ENCODE measurements at places on chromosomes 4 and X. TPM values are rescaled to one million over a fixed set of nuclear protein-coding genes. Genes with fewer than 3 reads are reported as not detected.

The SERTM2 gene
- total RNA-seq: not detected

The CT45A5 gene
- not detected for total RNA-seq

The MAGED1 gene
- 187 TPM for total RNA-seq

The ASB12 gene
- total RNA-seq: 0.14 TPM

The XAGE1A gene
- not detected for total RNA-seq

The GABRA4 gene
- not detected for total RNA-seq

The PDLIM3 gene
- 34.6 TPM for total RNA-seq

The MAGIX gene
- 0.40 TPM for total RNA-seq

The LIMCH1 gene
- 27.4 TPM for total RNA-seq

The XK gene
- 0.07 TPM for total RNA-seq

The IQCM gene
- total RNA-seq: not detected

The TGIF2LX gene
- not detected for total RNA-seq

The MAGEE1 gene
- total RNA-seq: 1.5 TPM

The PLAC8 gene
- 0.22 TPM for total RNA-seq

The HERC6 gene
- total RNA-seq: 4.7 TPM

The TMEM144 gene
- 14.9 TPM for total RNA-seq

The NUDT10 gene
- 0.43 TPM for total RNA-seq

The SCML2 gene
- 4.4 TPM for total RNA-seq

The XAGE3 gene
- not detected for total RNA-seq

The IL9R gene
- total RNA-seq: not detected

The BGN gene
- total RNA-seq: 34.2 TPM

The CTAG1B gene
- total RNA-seq: not detected

The MAGEA10 gene
- total RNA-seq: not detected

The IGFBP7 gene
- total RNA-seq: 201 TPM
